ENCODE measurements at places on chromosomes 5 and 9.

- DNase-seq = no peak
These were observed 40.1 kb downstream of the MACIR start for GRCh38 chr5:103298607-103299188.

DNA sequence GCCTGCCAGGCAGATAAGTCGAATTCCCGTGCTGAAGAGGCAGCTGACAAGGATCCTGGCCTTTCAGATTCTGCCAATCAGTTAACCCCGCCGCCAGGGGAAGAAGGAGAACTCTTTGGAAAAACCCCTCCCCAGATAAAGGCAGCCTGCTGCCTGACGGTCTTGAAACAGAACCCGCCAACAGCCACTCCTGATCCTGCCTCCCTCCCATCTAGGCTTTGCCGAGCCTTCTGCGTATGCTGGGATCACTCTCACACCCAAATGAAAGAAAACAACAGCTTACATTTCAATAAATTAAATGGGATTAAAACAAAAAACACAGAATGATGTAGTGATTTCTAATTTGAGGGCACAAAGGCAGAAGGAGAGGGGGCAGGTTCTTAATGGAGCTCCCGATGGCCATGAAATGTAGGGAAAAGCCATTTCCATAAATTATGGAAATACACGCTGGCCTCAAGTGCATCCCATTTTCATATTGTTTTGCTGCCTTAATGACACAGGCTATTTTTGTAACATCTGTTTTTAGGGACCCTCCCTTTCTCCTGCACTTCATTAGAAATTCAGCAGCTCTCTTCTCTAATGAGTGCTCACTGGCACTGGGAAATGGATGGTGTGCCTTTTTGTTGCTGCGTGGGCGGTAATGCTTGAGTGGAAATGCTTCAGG, 319.1 kb downstream of the MED10 start:
- no peak for DNase-seq

DNA sequence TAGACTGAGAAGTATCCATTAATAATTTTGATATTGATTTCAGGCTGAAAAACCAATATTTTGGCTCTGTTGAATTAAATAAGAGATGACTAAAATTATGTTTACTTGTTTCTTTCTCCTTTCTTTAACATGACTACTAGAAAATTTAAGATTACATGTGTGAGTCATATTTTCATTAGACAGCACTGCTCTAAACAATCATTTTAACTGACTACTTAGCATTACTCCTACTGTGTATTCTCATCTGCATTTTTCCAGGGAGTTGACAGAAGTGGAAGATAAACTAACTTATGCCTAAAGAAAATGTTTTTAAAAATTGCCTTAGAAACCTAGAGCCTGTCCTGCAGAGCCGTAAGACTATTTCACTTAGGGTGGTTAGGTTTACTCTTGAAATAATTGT, 29.1 kb downstream of the TNC start:
- no peak for DNase-seq

- DNase-seq = no peak
These were observed 27.1 kb downstream of the RUFY1 start for GRCh38 chr5:179577286-179577960.

- DNase-seq = no peak
These were observed 426.8 kb upstream of the CTNND2 start for GRCh38 chr5:12330993-12331588.

DNA sequence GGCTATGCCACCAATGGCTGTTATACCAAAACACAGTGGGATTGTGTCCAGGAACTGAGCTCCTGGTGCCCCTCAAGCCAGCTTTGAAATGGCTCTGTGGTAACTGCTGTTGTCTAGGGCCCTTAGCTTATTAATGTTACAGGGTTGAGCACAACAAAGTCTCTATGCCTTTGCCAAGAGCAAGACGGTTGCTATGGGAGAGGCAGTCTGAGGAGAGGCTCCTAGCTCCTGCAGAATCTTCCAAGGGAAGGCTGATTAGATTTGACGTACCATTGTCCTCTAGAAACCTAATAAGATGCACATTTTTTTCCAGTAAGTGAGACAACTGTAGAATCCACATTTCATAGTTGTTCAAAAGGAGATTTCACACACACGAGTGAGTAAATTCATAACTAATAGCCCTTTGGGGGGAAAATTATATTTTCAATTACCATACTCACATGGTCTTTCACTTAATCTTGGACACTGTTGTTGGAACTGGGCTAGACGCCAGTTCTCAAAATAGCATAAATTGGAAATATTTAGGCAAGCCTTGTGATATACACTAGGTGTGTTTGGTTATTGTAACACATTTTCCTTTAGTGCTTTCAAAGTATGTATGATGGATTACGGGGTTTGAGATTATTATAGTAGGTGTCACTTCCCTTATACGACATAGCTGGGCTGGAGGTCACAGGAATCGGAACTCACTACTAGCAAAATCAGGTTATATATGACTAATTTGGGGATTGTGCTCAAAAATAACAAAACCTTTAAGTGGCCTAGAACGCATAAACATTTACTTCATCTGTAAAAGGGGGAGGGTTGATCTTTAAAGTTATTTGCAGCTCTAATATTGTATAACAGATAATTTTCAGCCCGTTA, 186.3 kb upstream of the EGFLAM start:
- no peak for DNase-seq

DNA sequence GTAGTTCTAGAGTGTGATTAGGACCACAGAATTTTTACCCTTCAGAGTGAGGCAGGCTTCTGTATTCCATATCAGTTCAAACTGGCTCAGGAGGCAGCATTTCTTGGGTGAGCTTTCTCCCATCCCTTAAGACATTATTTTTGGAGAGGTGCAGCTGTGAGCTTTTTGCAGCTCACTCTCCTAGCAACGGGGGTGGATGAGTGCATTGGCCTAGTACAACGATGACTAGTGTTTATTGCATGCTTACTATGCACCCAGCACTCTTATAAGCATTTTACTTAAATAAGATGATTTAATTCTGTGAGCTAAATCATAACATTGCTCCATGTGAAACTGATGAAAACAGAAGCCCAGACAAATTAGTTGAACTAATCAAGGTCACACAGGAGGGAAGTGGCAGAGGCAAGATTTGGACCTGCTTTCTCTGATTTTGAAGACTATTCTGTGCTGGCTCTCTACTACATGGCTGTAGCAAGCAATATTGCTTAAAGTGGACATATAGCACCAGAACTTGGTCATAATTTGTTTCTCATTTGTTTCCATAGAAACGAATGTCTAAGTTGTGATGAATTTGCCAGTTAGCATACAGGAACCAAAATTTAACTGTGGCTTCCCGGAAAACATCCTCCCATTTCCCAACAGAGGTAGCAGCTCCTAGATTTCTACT, 372.1 kb upstream of the RIOK2 start:
- no peak for DNase-seq

DNA sequence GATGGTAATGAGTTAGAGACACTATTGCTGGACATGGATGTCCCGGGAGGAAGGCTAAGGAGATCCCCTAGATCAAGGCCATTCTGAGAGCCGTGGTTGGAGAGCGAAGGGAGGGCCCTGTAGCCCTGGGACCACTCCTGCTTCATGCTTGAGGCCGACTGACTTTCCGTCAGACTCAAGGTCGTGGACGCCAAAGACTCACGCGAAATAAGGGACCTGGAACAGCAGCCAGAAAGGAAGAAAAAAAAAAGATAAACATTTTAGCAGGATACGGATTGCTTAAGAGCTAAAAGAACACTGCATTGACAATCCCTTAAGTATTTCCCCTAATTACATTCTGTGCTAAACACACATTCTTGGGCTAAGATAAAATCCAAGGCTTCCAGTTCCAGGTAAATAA, 181.2 kb downstream of the GLIS3 start:
- no peak for DNase-seq

GRCh38 chr5:150065346-150065745, 21.0 kb downstream of the CSF1R start:
- DNase-seq = peak; percentile 44

DNA sequence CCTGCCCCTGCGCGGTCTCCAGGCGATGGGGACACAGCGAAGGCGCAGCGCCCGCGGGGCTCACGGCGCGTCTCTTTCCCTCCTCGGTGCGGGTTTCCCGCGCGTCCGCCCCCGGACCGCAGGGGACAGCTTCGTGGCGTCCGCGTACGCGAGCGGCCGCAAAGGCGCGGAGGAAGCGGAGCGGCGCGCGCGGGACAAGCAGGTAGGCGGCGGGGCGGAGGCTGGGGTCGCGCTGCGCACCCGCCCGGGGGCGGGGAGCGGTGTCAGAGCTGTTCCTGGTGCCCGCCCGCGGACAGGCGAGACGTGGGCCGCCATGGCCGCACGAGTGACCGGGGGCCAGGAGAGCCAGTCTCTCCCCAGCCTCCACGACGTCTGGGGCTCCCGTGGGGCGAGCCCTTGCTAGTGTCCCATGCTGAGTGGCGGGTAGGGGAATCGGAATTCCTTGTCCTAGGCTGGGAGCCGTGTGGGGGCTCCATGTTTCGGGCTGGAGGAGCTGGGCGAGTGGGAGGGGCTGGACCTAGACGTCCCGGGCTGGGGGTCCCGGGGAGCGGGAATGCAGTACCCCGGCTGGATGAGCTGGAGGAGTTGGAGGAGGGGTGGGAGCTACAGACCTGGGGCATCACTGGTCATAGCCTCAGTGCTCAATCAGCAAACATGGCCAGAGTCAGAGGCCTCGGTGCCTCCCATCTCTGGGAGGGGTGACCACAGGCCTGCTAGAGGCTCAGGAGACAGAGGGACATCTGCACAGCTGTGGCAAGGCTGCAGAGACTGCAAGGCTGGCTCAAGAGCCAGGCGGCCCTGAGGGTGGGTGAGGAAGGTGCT, 968 bp downstream of the NKD2 start:
- peak; percentile 12 for DNase-seq

DNA sequence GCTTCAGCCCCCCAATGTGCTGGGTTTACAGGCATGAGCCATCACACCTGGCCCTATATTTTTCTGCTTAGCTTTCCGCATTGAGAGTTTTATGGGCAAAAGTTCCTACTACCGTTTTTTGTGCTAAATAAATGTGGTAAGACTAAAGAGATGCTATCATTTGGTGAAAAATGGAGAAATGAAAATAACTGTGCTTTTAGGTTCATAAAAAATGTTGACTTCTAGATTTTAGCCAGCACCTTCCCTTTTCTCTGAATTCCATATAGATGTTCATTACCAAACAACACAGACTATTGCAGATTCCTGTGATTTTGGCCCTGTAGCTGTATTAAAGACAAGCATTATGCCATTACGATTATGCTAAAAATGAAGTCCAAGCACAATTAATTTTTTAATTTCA, 72.0 kb upstream of the CTSL start:
- no peak for DNase-seq

DNA sequence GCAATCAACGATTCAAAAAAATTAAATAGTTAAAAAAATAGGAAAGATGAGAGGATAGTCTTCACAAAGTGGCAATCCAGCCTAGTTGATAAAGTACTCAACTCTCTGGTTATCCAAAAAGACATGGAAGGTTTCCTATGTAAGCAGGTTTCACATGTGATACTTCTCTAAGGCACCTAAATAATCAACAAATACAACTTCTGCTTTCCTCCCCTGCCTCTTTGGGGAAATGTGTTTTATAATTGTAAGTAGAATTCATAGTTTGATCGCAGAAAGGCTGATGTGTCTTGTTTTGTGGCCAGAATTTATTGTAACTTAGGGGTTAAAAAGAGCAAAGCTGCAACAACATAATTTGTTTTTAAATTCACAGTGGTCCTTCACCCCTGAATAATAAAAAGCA, 855.5 kb upstream of the DMAC1 start:
- DNase-seq = no peak

GRCh38 chr9:70197216-70198044, 61.3 kb upstream of the SMC5 start:
- no peak for DNase-seq

DNA sequence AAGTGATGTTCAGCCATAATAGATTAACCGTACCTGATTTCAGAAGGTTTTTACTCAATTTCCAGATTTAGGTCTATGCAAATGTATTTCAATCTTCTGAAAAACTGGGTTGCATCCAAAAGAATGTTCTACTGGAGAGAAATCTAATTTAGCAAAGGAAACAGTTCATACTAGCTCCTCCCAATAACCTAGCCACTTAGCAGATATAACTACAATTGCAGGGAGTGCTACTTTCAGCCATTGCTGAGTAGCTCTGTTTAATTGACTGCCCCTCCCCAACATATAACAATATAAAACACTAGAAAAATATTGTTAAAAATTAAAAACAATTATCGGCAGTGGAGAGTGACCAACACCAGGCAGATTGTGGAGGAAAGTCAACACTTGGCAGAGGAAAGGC, 7.9 kb upstream of the OSMR start:
- no peak for DNase-seq

- DNase-seq = peak; percentile 61
These were observed 182.1 kb downstream of the DMRT2 start for GRCh38 chr9:1231998-1232919.

- no peak for DNase-seq
These were observed 25.9 kb upstream of the TESK1 start for GRCh38 chr9:35579130-35579529.

DNA sequence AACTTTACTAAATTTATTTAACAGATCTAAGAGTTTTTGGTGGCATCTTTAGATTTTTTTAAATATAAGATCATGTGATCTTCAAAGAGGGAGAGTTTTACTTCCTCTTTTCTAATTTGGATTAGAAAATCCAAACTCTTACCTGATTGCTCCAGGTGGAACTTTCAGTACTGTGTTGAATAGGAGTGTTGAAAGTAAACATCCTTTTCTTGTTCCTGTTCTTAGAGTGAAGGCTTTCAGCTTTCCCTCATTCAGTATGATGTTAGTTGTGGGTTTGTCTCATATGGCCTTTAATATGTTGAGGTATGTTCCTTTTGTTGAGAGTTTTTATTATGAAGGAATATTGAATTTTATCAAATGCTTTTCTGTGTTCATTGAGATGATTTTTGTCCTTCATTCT, 650.0 kb upstream of the SGCD start:
- DNase-seq = no peak

- DNase-seq = no peak
These were observed 18.1 kb downstream of the C1QTNF2 start for GRCh38 chr5:160352308-160352707.

Measured in left ventricle myocardium inferior (tissue), 1 donor.